ENCODE measurements at places on chromosomes 6 and 20.

DNA sequence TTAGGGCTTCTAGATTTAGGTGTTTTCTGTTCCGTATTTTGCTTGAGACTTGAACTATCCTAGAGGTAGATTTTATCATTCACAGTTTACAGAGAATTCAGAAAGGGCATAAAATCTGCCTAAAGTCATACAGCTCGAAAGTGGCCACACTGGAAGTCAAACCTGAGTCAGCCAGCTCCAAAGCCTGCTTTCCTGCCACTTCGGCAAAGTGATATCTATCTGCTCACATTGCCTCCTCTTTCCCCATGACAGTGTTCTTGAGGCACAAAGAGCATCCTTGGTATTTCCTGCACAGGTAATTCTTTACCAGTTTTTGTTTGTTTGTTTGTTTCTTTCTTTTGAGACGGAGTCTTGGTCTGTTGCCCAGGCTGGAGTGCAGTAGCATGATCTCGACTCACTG, 19.4 kb upstream of the SCUBE3 start:
- DNase-seq = no peak

- no peak for DNase-seq
Observed at GRCh38 chr6:165173484-165173883, 135.9 kb downstream of the C6orf118 start.

GRCh38 chr6:156406099-156406498, 371.1 kb upstream of the ARID1B start:
- DNase-seq = no peak

DNA sequence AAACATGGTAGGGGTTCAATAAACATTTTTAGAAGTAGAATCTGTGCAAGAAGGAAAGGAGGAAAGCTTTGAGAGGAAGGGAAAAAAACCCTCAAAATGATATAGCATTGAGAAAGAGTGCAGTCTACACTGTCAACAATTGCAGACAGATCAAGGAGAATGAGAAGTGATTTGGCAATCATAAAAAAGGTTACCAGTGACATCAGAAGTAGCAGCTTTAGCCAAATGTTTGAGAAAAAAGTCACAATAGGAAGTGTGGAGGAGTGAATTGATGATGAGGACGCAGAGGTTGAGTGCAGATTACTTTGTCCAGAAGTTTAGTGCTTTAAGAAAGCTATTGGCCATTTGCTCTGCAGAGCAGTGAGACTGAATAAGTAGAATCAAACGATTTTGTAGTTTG, 155.0 kb downstream of the GJA1 start:
- no peak for DNase-seq

GRCh38 chr6:168111911-168112310, 32.9 kb upstream of the FRMD1 start:
- no peak for DNase-seq

DNA sequence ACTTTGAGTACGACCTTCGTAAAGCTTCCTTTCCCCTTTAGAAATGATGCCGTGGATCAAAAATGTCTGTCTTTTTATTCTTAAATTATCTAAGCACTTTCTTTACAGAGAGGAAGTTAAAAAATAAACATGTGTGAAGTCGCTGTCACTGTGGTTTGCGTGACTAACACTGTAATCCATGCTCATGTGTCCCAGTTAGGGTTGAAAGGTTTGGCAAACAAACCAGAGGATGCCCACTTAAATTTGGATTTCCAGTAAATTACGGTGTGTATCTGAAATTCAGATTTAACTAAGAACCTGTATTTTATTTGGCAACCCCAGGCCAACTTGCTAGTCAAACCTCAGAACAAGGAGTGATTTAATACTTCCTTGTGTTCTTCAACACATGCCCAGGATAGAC, 21.1 kb downstream of the HLA-DRB1 start:
- DNase-seq = no peak

GRCh38 chr6:153083869-153084268, 47.2 kb downstream of the RGS17 start:
- DNase-seq = no peak

GRCh38 chr20:5630071-5630470, 120.1 kb upstream of the SHLD1 start:
- no peak for DNase-seq

GRCh38 chr6:155090166-155090565, 95.1 kb downstream of the TIAM2 start:
- no peak for DNase-seq

- peak; percentile 9 for DNase-seq
Observed at GRCh38 chr20:15848126-15848525, 725.1 kb downstream of the KIF16B start.

DNA sequence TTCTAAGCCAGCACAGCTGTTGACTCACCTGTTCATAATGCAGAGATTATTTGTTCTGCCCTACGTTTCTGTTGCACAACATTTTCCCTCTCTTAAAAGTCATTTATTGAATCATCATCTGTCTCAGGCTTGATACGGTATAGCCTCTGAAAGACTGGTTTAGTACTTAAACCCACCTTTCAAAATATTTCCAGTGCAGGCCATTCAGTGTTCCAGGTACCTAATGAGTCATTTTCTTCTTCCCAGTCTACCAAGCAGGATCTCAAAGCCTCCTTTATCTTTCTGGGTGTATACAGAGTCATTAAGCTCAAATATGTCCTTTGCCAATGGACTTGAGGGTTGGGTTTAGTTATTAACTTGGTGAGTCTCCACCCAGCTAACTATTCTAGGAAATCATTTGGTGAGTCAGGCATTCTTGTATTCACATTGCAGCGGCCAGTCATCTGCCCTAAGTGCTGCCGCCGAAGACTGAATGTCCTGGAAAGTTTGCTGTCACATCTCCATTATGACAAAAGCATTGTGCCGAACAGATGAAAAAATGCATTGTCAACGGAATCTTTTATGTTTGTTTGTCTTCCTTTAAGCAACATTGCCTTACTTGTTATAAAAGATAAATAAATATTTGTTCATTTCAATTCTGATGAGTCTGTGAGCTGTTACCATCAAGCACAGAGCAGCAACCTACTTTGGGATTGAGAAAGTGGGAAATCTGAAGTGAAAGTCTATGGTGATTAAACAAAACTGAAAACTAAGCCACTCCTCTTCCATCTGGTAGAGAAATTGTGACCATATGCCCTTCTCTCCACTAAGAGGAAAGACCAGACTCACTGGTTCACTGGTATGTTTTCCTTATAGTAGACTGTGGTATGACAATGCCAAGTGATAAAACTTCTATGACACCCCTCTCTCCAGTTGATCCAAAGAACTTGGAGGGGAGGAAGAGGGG, 14.3 kb upstream of the FAM135A start:
- DNase-seq = peak; percentile 46

GRCh38 chr6:46996860-46997641, 45.1 kb downstream of the ADGRF1 start:
- DNase-seq = no peak

DNA sequence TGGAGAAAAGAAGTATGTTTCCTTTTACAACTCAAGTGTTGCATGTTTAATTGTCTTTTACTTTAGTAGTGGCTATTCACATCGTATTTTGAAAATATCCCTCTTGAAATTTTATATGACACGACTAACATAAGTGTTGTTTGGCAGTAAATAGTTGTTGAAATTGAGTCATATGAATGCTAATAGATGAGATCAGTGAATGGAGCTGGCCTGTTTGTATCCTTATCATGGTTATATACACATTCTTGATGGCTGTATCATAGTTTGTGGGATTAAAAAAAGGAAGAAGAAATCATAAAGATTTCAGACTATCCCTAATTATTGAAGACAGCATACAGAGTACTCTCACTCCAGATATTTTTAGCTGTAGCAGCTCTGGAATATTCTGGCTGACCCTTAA, 8.2 kb upstream of the RAE1 start:
- no peak for DNase-seq

GRCh38 chr20:15603506-15603905, 969.7 kb downstream of the KIF16B start:
- DNase-seq = no peak

- peak; percentile 99 for DNase-seq
Observed at GRCh38 chr20:17430125-17430950, 100.8 kb downstream of the BFSP1 start.

- DNase-seq = no peak
Observed at GRCh38 chr6:70380252-70380651, 33.1 kb upstream of the FAM135A start.

- DNase-seq = peak; percentile 43
Observed at GRCh38 chr6:23447731-23448130, 678.3 kb upstream of the NRSN1 start.

DNA sequence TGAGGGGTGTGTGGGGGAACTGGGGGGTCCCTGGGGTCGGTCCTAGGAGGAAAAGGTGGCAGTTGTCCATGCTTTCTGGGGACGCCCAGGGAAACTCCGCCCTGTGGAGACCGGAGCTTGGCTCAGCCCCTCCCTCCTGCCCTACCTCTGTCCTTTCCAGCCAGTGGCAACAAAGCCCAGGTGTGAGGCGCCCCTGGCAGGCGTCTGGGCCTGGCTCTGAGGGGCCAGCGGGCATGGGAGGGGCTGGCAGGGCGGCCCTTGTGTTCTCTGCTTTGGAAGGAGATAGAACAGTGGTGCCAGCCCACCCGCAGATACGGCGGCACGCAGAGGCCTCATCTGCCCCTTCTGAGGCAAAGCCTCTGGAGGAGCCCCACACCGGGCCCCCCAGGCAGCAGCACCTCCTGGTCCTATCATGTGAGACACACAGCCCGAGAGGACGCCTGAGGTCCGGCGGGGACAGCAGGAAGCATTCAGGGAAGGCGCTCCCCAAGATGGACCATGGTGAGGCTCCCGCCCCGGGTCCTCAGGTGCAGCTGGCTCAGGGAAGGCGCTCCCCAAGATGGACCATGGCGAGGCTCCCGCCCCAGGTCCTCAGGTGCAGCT, 47.9 kb downstream of the YTHDF1 start:
- DNase-seq = no peak

Data from NCI-H69 (cell line).